ENCODE measurements at places on chromosomes 4 and X.
A peak's percentile ranks its signal among the peaks of the same experiment; 100 is the strongest.

DNA sequence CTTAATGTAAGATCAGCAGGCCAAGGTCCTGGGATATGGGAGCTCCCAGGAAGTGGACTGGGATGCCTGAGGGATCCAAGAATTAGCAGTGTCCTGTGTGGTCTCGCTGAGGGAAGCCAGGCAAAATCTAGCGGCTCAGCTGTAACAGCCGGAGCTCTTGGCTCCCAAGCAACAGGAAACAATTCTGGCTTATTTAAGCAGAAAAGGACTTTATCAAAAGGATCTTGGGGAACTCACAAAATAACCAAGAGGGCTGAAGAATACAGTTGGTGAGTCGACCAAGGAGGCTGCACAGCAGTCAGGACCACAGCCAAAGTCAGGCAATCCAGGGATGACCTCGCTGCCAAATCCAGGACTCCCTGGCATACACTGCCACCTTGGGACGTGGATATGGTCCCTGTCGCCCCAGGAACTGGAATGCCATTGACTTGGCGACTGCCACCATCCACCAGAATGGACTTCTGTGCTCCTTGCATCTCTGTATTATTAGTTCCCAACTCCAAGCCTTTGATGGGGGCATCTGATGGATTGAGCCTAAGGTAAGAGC is 165.3 kb upstream of the BCOR start:
- DNase-seq: no peak

GRCh38 chr4:78711676-78712075 is 64.5 kb upstream of the BMP2K start:
- no peak for DNase-seq

- DNase-seq: no peak
These were observed 98.9 kb downstream of the TLL1 start for GRCh38 chr4:165971933-165972332.

- no peak for DNase-seq
These were observed 1157.2 kb upstream of the ADGRL3 start for GRCh38 chr4:60042941-60043340.

DNA sequence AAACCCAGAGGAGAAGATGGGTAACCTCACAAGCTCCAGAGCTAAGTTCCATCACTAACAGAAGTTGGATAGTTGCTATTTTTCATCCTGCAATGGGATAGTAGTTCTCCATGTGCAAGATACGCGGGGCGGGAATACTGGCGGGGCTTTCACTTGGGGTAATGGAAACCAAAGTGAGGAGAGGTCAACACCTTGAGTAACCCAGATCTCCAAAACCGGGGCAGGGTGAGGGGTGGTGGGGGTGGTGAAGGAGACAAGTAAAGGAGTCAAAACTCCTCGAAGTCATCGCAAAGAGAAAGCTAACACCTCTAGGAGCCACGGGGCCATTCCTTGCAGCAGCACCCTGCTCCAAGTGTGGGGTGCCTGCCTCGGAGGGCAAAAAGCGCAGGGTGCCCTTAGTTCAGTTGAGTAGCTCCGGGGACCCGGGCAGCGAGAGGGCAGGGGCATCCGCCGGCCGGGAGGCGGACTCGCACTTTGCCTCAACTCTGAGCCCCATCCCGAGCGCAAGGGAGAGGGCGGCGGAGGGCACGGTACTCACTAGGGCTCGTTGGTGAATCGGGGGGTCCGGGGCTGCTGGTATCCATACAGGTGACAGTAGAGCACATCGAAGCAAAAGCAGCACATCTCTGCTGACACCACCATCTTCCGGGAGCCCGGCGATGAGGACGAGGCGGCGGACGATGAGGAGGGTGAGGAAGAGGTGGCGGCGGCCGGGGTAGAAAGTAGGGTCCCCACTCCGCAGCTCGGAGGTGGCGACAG is 645 bp downstream of the AMMECR1 start:
- DNase-seq: no peak

DNA sequence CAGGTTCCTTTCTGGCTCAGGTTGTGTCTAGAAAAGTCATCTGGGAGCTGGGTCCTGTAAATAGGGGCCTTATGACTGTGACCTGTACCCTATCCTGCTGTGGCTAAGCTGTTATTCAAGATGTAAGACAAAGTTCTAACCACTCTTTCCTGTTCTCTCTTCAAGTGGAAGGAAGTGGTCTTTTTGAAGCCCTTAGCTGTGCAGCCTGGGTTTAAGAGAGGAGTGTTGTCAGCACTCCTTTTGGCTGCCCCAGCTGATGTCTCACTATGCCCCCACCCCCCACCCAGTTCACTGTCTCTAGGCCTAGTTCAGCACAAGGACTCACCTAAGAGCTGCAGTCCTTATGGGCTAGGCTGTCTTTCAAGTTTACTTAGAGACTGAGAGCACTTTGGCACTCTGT is 1069.5 kb downstream of the FAM133A start:
- DNase-seq: no peak

GRCh38 chr4:99657798-99658197 is at the start of gene C4orf54:
C4orf54 (minus strand) TSS chr4:99657828; CDS start chr4:99654648, 3,180 bp downstream.
- DNase-seq: no peak

- no peak for DNase-seq
These were observed 26.5 kb downstream of the RASGEF1B start for GRCh38 chr4:81445196-81445595.

DNA sequence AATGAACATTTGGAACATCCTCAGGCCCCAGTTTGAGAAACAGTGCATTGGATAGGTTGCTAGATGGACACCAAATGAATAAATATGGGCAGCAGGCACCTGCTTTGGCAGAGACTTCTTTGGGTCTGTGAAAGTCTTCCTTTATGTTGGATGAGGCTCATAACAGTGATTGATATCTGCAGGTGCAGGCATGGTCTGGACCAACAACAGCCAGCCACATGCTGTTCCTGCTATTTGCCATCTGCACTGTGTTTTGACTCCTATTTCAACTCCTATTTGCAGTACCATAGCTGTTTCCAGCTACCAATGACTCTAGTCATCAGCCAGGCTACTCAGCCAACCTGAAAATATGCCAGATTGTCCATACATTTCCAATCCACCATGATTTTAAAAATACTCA is 60.9 kb downstream of the ANAPC4 start:
- no peak for DNase-seq

DNA sequence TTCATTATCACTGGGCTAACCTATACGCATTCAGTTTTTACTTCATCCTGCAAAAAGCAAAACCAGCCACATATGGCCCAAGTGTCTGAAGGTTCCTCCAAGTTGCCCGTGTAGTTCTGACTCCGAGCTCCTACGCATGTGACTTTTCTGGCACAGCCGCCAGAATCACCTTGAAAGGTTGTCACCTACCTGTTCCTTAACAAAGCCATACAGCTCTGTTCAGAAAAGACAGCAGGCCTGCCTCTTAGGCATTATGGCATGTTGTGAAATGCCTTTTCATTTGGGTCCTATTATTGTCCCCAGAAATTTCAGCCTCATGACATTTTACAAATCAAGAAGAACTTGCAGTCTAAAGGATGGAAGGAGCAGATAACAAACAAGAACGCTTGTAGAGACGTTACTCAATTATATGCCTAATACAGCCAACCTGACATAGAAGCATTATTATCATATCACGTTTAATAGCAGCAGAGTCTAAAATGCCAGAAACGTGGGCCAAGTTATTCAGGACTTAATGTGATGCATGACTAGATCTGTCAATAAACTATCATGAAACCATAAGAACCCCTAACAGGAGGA is 118.5 kb downstream of the RBM47 start:
- no peak for DNase-seq

DNA sequence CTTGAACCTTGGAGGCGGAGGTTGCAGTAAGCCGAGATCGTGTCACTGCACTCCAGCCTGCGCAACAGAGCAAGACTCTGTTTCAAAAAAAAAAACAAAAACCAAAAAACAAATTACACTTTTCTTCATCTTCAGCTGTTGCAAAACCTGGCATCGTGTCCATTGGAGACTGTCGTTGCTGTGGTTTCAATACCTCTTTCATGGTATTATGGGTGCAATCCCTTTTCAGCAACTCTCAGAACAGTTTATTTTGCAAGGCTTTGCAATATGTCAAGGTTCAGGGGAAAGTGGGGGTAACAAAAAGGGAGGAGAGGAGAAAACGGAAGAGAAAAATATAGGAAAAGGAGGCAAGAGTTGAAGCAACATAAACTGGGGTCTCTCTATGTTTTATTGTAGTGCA is 40.8 kb downstream of the ARSD start:
- no peak for DNase-seq

GRCh38 chr4:13478707-13479106 is 5.4 kb downstream of the RAB28 start:
- DNase-seq: no peak

DNA sequence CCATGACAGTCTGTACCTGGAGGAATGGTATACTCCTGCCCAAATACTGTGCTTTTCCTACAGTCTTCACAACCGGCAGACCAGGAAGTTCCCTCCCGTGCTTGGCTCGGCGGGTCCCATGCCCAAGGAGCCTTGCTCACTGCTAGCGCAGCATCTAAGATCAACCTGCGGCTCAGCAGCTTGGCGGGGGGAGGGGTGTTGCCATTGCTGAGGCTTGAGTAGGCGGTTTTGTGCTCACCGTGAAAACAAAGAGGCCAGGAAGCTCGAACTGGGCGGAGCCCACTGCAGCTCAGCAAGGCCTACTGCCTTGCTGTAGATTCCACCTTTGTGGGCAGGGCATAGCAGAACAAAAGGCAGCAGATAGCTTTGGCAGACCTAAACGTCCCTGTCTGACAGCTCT is 152.7 kb downstream of the TEX11 start:
- DNase-seq: peak; percentile 51

- DNase-seq: no peak
These were observed 36.7 kb downstream of the FGFRL1 start for GRCh38 chr4:1047976-1048772.

GRCh38 chrX:150543230-150544155 is 24.9 kb upstream of the MTM1 start:
- DNase-seq: no peak

GRCh38 chr4:165351359-165352130 is 24.1 kb downstream of the MSMO1 start:
- no peak for DNase-seq
